ENCODE measurements at places on chromosomes 16 and 17.

DNA sequence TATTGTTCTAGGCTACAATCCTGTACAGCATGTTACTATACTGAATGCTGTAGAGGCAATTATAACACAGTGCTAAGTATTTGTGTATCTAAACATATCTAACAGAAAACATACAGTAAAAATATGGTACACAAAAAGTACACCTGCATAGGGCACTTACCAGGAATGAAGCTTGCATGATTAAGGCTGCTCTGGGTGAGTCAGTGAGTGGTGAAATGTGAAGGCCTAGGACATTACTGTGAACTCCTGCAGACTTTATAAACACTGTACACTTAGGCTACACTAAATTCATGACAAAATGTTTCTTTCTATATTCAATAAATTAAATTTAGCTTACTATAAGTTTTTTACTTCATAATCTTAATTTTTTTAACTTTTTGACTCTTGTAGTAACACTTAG, 37.1 kb downstream of the AMFR start:
- DNase-seq = no peak

- DNase-seq = no peak
These were observed 58.3 kb downstream of the WIPI1 start for GRCh38 chr17:68398691-68399637.

DNA sequence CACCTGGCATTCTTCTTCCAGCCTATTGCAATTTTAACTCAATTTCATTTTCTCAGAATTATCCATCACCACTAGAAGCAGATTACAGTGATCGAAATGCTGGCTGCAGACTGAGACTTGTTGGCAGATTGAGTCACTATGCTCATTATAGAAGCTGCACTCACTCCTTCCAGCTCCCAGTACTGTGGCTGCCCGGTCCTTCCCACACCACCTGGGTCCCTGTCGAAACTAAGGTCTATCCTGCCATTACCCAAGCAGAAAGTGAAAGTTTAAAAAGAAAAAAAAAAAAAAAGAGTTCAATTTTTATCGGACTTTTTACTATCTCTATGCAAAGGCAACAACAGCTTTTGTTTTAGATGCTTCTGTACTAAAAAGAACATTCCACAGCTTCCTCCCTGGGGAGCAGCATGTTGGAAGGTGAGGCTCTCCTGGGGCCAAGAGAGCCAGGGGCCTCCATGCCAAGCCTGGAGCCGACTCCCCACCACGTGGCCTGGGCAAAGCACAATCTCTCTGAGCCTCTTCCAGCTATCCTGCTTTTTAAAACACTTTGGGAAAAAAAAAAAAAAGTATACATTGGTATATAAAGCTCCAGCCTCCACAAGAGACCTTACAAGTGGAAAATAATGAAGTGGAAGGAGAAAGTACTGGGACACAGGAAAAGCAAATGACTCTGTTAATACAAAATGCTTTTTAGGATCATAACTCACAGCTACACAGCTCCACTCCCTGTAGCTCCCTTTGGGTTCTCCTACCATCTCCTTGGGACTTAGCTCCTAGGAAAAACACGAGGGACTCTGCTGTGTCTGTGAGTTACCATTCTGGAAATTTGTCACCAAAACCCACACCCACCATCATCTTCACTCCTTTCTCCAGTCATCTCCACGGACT, 77.8 kb downstream of the USP31 start:
- peak; percentile 48 for DNase-seq

- no peak for DNase-seq
These were observed 1.4 kb downstream of the COTL1 start for GRCh38 chr16:84616515-84616914.

GRCh38 chr17:37292429-37293139, 83.2 kb upstream of the C17orf78 start:
- no peak for DNase-seq

GRCh38 chr17:44921122-44921882, 6.0 kb upstream of the GFAP start:
- peak; percentile 37 for DNase-seq

GRCh38 chr17:81483085-81483861, 29.3 kb downstream of the ACTG1 start:
- DNase-seq = no peak

DNA sequence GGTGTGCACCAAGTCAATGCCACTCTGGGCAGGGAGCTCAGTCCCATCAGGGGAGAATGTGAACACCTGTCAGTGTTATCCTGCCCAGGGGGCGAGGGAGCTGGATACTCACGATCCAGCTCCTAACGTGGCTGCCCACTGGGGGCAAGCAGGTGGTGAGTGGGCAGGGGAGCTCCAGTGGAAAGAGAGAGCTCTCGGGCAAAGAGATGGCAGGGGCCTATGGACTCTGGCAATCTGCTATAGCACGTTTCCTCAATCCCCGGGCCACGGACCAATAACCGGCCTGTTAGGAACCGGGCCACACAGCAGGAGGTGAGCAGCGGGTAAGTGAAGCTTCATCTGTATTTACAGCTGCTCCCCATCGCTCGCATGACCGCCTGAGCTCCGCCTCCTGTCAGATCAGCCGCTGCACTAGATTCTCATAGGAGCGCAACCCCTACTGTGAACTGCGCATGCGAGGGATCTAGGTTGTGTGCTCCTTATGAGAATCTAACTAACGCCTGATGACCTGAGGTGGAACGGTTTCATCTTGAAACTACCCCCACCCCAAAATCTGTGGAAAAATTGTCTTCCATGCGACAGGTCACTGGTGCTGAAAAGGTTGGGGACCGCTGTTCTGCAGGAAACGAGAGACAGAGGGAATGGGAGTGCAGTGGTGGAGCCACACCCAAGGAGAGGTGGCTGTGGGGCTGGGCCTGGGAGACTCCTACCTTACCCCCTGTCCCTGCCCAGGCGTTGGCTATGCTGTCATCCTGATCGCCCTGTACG, 15.6 kb downstream of the SLC6A2 start:
- DNase-seq = no peak

- DNase-seq = no peak
These were observed 2.5 kb downstream of the KANSL1 start for GRCh38 chr17:46190763-46191162.

DNA sequence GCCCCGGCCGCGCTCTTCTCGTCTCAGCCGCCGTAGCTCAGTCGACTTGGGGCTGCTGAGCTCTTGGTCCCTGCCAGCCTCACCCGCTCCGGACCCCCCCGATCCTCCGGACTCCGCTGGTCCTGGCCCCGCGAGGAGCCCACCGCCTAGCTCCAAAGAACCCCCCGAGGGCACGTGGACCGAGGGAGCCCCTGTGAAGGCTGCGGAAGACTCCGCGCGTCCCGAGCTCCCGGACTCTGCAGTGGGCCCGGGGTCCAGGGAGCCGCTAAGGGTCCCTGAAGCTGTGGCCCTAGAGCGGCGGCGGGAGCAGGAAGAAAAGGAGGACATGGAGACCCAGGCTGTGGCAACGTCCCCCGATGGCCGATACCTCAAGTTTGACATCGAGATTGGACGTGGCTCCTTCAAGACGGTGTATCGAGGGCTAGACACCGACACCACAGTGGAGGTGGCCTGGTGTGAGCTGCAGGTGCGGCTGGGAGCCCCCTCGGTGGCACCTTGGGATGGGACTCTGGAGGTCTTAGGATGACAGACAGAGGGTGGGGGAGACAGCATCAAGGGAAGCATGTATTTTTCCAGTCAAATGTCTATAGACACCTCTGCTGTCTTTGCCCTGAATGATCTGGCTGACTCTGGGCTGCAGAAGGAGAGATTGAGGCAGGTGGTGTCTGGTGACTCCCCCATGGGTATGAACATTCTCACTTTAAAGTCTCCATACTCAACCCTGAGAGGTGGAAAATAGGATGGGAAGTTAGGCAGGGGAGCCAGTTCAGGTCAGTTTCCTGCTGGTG, 635 bp downstream of the WNK4 start:
- DNase-seq = no peak

GRCh38 chr16:57531635-57532265, 4.6 kb downstream of the CCDC102A start:
- no peak for DNase-seq

DNA sequence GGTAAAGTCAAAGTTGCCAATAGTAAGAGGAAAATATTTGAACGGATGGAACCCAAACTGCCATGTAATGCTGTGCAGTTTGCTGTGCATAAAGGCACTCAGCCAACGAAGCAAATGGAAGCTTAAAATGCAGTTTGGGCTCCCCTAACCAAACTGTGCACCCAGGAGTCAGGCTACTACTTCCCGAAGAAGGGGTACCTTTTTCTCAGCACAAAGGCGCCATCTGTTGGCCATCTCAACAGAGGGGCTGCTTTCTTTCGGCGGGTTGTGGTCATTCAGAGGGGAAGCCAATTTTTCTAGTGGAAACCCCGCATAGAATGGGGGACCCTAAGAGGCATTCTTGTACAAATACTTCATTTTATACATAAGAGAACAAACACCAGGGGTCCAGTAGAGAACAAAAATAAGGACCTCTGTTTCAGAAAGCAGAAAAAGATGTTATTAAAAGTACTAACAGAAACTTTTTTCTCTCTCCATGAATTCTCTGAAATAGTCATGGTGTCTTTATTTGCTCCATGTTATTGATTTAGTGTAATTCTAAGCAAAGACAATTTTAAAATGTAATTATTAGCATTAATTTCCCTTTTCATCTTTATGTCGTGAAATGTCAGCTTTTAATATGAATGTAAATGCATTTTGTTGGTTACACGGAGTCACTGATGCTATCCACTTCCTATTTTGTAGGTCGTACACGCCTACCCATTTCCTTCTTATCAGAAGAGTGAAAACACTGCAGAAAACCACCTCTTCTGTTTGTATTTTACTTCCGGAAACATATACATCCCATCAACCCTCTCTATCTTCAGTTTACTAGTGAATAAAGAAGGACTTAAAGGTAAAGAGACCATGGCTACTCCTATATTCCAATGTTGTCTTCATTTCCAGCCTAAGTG, 453.3 kb downstream of the KCNJ2 start:
- no peak for DNase-seq

DNA sequence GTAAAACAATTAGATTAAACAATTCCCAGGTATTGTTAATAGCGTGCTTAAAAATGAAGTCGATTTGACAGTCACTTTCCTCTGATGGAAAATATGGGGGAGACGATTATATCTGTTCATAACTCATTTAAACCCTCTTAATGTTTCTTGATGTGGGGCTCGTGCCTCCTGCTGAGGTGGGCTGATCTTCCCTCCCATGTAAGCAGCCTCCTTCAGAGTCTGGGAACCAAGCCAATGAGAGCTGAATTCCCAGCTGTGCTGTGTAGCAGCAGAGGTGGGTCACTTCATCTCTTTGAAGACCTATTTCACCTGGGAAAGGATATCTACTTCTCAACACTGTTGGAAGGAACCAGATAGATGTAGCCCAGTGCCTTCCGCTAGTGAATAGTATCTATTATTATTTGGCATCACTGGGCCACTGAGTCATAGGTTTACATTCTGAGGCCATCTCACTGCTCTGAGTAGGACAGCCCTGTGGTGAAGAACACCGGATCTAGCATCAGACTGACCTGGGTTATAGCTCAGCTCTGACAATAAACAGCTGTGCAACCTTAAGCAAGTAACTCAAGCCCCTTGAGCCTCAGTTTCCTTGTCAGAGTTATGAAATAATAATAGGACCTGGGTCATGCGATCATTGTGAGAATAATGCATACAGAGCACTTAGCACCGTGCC, 85.3 kb upstream of the C16orf82 start:
- no peak for DNase-seq

GRCh38 chr16:19329932-19330331, 44.4 kb downstream of the CLEC19A start:
- no peak for DNase-seq

- DNase-seq = no peak
These were observed 111.7 kb upstream of the CDH5 start for GRCh38 chr16:66254751-66255150.

GRCh38 chr16:86229866-86230656, 280.3 kb upstream of the FOXF1 start:
- DNase-seq = no peak

GRCh38 chr16:86520317-86521210, 10.2 kb downstream of the FOXF1 start:
- no peak for DNase-seq

DNA sequence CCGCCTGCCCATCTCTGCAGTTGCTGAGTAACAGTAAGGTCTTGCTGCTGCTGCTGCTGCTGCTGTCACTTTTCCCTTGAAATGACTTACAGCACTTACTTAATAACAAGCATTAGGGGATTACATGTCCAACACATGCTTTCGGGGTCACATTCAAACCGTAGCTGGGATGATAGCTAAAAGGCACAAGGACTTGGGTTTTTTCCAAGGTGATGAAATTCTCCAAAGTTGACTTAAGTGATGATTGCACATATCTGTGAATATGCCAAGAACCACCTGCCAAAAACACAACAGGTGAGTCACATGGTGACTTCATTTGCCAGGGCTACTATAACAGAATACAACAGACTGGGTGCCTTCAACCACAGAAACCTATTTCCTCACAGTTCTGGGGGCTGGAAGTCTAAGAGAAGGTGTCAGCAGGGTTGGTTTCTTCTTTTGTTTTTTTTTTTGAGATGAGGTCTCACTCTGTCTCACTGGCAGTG, 121.9 kb upstream of the TNRC6C start:
- DNase-seq = peak; percentile 68

DNA sequence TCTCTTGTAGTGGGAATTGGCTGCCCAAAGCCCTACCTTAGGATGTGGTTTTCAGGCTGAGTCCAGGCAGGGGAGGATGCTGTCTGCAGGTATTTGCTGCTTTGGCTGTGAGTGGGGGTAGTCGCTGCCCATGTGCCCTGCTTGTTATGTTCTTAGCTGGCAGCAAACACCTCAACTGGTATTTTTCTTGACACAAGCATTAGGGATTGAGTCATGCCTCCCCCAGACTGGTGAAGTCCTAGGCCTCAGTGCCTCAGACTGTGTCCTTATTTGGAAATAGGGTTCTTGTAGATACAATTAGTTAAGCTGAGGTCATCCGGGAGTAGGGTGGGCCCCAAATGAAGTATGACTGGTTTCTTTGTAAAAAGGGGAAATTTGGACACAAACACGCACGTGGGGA, 808.3 kb upstream of the EEF2KMT start:
- no peak for DNase-seq

DNA sequence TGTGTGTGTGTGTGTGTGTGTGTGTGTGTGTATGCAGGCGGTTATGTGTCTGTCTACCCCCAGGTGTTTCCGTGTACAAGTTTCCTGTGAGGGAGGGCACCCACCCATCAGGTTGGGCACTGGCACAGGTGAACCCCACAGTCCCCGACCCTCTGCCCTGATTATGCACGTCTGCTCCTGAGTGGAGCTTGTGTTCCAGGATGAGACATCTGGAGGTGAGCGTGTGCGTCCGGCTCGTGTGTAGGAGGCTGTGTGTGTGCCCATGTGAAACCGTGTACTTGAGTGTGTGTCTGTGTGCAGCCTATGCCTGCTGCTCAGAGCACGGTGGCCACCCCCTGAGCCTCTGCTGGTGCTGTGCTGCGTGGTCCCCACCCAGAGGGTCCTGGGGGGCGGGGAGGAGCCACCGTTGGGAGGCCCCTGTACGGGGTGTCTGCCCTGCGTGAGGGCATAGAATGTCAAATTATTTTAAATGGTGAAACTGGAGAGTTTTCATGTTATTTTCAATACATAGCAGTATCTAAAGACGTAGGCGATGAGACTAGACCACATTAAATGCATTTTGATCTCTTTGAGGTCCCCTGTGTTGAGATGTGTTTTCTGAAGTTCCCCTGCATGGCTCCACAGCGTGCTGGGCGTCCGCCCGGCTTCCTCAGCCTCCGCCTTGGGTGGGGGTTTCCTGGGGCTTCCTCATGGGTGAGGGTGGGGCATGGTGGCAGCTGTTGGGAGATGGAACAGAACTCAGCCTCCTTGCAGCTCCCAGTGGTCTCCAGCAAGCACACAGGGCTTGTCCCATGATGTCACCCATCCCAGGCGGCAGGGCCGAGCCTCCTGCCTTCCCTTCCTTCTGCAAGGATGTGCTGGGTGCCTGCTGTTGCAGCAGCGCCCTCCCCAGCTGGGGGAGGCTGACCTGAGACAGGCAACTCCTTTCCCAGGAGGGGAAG, 43.4 kb downstream of the KCNJ12 start:
- peak; percentile 42 for DNase-seq

- no peak for DNase-seq
These were observed 1.8 kb downstream of the LRRC45 start for GRCh38 chr17:82024859-82025258.

Measured in breast epithelium (tissue), 4 donors.